Fibroblast of the aortic adventitia (primary cell): ENCODE measurements at places on chromosomes 5 and 9. TPM values are rescaled to one million over a fixed set of nuclear protein-coding genes. Genes with fewer than 3 reads are reported as not detected.

DNA sequence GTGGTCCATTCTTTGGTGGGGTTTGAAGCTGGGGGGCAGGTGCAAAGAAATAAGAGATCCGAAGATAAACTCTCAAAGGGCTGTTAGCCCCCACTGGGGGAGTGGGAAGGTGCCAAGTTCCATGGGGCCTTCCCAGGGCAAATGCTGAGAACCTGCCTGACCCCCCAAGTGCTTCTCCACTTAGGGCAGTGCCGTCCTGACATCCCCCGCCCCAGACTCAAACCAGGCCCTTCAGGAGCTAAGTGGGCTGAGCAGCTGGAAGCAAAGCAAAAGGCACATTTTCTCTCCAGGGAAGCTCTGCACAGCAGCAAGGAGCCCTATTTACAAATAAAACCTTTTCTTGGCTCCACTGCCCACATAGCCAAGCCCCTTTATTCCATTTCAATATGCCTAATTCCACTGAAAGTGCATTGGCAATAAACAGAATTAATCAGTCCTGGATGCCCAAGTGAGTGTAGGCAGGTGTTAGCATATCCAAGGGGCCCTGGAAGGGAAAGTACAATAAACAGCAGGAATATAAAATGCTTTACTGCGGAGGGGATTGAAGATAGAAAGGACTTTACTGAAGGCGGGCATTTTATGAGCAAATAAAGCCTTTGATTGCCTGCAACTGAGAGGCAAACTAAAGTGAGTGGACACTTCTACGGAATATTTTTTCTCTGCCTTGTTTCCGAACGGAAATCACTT is 44.6 kb downstream of the WHRN start:
- no peak for DNase-seq

GRCh38 chr5:149282966-149283332 is 11.3 kb downstream of the AFAP1L1 start:
- DNase-seq = no peak

GRCh38 chr5:136011414-136012001 is 17.3 kb upstream of the TGFBI start:
- peak; percentile 79 for DNase-seq

DNA sequence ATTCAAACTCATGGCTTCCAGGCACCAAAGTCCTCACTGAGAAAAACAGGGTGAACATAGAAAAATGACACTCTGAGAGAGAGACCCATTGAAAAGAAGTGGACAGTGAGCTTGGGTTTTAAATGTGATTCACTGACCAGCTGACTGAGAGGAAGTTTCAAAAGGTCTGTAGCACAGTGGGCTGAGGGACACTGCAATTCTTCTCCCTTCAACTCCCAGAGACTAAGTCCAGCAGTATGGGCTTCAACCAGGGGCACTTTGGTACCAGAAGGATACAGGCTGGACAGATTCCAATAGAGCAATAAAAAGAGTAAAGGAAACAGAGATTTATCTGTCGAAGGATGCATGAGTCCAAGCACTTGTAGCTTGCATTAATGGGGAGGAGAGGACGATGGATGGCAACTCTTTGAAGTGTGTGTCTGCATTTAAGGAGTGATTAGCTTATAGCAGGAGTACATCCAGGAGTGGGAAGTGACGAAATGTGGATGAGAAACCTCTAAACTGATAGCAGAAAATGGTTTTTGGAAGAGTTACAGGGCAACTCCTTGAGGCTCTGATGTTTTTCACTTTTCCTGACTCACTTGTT is 117.0 kb upstream of the ANKRD55 start:
- DNase-seq = no peak

DNA sequence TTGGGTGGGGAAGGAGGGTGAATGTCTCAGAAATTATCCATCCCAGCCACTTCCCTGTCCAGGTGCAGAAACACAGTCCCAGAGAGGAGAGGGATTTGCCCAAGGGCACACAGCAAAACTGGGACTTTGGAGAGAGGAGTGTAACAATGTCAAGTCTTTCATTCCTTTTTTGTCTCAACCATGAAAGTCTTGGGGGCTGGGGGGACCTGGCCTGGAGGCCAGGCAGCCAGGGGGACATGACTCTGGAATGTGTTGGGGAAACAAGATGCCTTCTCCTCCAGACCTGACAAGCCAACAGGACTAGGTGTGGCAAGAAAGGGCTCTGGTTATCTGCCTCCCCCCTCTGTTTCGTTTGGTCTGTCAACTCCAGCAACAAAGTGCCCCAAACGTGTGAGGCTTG is 13.9 kb upstream of the HAND1 start:
- DNase-seq = no peak

NEURL1B gene
- 1.3 and 2.5 TPM in 2 replicates for total RNA-seq

SLC6A18 gene
- total RNA-seq = not detected in 2 replicates

DNA sequence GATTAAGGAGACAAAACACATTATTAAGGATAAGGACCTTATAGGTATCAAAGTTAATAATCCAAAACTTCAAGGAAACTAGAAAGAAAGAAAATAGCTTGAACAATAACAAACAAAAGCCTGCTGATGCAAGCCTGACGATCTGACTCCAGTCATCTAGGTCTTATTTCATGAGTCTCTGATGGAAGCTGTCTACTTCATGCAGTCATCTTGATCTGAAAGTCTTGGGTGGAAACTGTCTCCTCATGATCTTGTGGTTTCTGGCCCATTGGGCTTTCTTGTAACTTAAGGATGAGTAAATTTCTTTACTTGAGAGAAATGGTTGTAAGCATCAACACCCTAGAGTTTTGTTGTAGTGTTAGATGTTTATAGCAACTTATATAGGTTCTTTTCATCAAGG is 20.6 kb upstream of the PSIP1 start:
- DNase-seq = no peak

MARCHF11 gene
- not detected in 2 replicates for total RNA-seq

DNA sequence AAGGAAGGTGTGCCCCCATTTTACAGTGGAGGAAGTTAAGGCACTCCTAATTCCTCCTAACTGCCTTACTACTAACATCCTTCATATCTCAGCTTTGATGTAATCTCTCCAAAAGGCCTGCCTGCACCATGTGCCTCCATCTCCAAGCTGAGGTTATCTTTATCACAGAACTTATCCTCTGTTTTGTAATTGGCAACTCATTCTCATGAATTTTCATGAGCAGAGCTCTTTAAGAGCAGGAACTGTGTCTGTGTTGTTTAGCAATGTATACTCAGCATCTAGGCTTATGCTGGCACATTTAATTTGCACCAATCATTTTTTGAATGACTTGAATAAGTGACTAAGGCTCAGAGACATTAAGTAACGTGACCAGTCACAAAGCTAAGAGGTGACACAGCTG is 147.9 kb upstream of the VLDLR start:
- DNase-seq = no peak

HMMR gene
- total RNA-seq = 1.2 and 37.2 TPM in 2 replicates

GRCh38 chr5:40651201-40651600 is 28.5 kb upstream of the PTGER4 start:
- DNase-seq = no peak

- peak; percentile 92 for DNase-seq
These were observed 56.8 kb downstream of the NIPAL4 start for GRCh38 chr5:157516626-157517325.

GRCh38 chr5:74457876-74458275 is 182.7 kb downstream of the ENC1 start:
- no peak for DNase-seq

ARID3C gene
- 0.09 and 0.74 TPM in 2 replicates for total RNA-seq

DNA sequence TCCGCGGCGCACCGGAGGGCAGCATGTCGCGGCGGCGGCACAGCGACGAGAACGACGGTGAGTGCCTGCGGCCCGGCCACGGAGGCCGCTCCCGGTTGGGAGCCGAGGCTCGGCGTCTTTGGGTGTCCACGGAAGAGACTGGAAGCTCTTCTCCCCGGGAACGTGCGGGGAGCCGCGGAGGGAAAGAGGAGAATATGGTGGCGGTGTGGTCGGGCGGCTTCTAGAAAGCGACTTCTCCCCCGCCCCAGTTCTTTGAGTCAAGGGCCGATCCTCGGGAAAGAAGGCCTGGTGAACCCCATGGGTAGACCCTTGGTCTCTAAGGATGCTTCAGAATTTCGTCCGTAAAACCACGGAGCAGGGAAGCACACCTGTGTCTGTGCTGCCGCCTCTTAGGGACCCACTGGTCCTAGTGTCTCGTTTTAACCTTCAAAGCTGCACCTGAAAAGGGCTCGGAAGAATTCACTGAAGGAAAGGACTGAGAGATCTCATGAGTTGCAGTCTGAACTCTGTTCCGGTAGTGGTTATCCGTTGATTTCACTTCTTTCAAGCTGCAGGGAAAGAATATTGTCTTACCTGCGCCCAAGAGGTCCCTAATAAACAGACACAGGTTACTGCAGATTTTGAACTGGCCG is 354 bp downstream of the NCBP1 start:
- no peak for DNase-seq

DNA sequence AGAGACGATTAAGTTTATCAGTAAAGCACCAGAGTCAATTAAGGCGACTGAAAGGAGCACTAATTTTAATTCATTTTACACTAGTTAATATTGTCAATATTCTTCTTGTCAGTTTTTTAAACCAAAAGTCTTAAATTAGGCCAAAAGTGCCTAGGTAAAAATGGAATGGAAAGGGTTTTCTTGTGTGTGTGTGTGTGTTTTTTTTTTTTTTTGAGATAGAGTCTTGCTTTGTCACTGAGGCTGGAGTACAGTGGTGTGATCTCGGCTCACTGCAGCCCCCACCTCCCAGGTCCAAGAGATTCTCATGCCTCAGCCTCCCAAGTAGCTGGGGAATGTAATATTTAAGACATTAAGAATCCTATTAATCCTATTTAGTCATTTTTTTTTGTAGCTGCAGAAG is 3.1 kb upstream of the APC start:
- no peak for DNase-seq

DNA sequence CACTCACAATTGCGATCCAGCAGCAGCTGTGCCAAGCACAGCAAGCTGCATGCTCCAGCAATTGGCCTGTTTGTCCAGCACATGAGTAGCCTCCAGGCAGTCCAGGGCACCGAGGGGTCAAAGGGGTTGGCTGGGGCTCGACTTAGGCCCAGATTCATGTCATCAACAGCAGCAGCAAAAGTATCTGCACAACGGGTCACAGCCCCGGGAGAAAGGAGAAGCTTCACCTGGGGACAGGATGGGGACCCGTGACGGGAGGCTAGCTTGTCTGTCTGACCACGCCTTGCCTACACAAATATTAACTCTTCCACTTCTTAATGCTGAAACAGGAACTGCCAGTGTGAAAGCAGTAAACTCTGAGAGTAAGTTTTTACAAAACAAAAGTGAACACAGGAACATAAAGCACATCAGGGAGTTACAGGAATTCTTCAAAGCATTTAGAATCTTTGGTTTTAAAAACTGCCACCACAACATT is 191.2 kb downstream of the PIK3R1 start:
- no peak for DNase-seq

DNA sequence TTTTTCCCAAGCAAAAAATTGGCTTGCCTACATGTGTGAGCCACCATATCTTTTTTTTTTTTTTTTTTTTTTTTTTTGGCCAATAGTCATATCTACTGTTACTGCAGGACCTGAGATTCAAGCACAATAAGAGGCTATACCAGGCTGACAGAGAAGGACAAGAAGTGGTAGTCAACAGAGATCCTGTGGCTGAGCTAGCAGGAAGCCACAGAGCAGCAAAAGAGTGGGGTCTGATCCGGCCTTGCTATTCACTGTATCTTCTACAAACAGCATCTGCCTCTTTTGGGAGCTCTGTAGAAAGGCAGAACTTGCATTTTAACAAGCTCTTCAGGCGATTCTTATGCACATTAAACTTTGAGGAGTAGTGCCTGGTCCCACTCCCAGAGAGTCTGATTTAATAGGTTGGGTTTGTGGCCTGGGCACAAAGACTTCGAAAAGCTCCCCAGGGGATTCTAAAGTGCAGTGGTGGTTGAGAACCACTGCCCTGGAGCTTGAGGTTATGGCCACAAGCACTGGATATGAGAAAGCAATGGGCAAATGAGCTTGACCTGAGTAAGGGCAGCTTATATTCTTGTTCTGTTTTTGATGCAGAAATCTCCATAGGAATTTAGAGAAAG is 162.8 kb downstream of the PIK3R1 start:
- no peak for DNase-seq

- DNase-seq = no peak
These were observed 8.3 kb downstream of the COL15A1 start for GRCh38 chr9:98951967-98952366.

- DNase-seq = no peak
These were observed 164.7 kb upstream of the PTGER4 start for GRCh38 chr5:40514976-40515375.

HMCN2 gene
- not detected in 2 replicates for total RNA-seq

DNA sequence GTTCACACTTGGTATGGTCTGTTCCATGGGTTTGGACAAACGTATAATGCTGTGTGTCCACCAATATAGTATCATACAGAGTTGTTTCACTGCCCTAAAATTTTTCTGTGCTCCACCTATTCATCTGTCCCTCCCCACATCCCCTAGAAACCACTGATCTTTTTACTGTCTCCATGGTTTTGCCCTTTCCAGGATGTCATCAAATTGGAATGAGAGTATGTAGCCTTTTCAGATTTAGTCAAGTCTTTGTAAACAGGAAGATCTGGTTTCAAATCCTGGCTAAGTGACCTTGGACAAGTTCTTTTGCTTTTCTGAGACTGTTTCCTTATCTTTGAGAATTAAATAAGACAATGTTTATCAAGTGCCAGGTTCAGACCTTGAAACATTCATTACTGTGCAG is 13.2 kb upstream of the LVRN start:
- no peak for DNase-seq

PALM2AKAP2 gene
- total RNA-seq = 4.2 and 5.0 TPM in 2 replicates

DNA sequence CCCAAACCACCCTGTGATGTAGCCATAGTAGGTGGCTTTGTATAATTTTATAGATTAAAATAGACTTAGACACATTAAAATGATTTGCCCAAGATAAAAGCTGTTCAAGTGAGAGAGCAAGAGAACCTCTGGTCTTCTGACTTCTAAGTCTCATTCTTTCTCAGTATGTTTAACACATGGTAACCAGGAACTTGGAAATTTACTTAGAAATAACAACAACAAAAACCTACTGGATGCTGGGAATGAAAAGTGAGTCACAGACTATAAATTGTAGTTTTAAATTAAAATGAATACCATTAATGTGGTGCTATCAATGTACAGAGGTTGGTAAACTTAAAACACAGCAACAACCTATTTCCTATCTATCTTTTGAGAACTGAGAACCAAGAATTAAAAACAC is 30.4 kb downstream of the HMGCR start:
- DNase-seq = no peak

DNA sequence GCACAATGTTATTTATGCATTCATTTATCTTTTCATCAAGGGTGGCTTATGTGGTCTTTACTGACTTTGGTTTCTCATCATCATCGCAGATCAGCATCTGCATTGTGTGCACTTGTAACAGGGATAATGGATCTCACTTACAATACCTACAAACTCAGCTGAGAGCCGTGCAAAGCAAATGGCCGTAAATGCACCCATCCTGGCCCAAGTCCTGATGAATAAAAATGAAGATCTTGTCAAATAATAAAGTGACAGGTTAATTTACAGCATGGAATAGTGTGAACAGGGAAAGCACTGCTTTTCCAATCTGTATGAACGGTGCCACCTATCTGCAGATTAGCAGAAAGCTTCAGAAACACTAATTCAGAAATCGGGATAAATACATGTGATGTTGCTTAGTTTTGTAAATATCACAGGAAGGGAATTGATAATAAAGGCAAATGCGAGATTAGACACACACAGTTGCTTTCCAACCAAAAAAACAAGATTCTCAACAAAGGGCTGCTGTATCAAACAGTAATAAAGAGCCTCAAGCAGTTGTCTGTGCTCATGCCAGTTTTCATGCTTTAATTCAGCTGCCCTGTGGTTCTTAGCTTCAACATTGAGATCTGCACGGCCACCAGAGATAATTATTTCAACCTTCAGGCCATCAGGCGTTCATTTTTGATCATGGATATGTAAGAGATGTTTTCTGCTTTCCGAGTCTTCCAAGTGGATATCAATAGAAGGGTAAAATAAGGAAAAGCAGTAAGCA is 153.4 kb upstream of the POU5F2 start:
- peak; percentile 27 for DNase-seq

GRCh38 chr5:170307575-170308465 is 10.2 kb upstream of the LCP2 start:
- DNase-seq = peak; percentile 71
